ENCODE measurements at places on chromosomes 7 and 10.

- DNase-seq, result no peak
Observed at GRCh38 chr7:115406219-115406618, 484.3 kb downstream of the MDFIC start.

- peak; percentile 56 for DNase-seq
Observed at GRCh38 chr7:5699467-5700384, 81.7 kb downstream of the RNF216 start.

DNA sequence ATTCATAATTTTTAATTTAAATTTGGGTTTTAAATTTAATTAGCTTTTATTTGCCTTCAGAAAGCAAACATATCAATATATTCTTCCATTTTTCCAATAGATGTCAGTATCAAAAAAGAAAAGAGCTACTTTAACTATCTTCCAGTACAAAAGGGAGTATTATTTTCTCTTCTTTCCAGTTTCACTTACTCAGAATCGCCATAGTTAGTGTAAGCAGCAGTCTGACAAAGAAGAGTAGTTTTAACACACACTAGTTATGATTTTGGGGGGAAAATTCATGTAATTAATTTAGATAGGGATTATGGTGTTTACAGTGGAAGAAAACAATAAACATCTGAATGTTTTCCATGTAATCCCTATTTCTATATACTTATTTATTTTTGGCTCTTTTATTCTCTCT, 272.6 kb upstream of the DGKB start:
- DNase-seq, result no peak

DNA sequence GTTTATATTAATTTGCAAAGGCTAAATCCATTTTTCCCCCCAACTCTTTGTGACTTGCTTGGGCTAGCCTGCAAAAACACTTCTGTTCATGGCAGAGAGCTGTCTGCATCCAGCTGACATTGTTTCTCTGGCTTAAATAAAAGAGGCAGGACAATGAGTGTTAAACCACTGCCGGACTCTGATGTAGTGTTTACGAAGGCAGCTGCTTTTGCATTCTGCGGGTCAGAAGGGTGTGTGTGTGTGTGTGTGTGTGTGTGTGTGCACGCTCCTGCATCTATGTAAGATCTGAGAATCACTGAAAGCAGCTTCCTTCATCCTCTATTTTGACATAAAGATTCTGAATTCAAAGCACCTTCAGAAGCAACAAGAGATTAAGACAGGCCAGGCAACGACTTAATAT, 28.3 kb downstream of the NRP1 start:
- DNase-seq, result no peak
